ENCODE measurements at places on chromosomes 11 and 22.

GRCh38 chr11:2674658-2675131 is 25.1 kb downstream of the KCNQ1OT1 start:
- DNase-seq, result no peak

GRCh38 chr11:9784602-9785315 is 120.9 kb downstream of the SWAP70 start:
- no peak for DNase-seq

DNA sequence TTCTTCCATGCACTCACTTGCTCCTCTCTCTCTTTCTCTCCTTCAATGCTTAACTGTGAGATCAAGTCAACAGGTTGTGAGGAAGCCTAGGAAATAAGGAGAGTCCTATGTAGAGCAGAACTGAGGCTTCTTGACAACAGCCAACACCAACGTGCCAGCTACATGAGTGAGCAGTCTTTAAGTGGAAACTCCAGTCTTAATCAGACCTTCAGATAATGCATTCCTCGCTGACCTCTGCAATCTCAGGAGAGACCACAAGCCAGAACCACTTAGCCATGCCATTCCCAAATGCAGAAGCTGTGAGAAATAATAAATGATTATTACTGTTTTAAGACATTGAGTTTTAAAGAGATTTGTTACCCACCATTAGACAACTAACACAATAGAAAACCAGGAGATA is 6.1 kb upstream of the TEAD1 start:
- DNase-seq, result no peak

- DNase-seq, result no peak
Measured at GRCh38 chr11:269146-269890, 8.9 kb upstream of the NLRP6 start.

DNA sequence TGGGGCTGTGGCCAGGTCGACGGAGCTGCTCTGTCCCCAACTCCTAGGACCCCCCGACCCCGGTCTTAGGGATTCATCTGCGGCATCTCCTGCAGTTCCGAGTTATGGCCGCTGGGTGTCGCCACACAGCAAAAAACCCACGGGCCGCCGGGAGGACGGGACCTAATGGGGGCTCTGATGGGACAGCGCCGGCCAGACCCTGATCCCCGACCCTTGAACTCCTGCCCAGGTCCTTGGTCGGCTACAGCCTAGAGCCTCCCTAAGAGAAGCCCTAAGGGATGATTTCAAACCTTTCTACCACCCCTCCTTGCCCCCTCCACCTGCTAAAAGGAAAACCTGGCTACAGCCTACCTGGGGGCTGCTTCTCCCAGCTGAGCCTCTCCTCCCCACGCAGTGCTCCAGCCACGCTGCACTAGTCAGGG is 30.8 kb upstream of the LRRC10B start:
- DNase-seq, result no peak

DNA sequence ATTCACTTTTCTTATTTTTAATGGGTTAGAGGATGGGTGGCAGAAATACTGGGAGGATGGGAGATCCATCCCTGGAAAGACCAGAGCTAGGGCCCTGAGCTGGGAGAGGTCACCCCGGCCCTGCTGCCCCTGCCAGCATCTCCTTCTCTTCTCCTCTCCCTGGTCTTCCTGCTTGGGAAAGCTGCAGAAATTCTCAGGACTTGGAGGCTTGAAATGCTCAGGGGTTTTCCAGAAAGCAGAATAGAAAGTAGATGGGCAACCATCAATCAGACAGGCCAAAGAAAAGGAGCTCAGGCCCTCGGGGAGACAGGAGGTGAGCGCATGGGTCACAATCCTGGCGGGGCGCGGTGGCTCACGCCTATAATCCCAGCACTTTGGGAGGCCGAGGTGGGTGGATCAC is 1.5 kb downstream of the APOBEC3H start:
- no peak for DNase-seq

DNA sequence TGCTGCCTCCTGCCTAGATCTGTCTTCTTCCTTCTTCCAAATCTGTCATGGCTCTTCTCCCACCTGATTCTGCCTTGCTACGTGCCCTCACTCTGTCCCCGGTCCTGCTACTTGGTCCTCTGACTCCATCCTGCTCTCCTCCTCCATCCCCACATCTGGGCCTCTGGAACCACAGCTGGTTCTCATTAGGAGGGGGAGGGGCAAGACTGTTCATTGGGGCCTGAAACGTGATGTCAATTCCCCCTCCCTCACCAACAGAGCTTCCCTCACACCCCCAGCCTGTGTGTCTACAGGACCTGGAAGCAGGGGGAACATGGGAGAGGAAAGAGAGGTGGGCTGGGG is 9.1 kb downstream of the DCHS1 start:
- no peak for DNase-seq

DNA sequence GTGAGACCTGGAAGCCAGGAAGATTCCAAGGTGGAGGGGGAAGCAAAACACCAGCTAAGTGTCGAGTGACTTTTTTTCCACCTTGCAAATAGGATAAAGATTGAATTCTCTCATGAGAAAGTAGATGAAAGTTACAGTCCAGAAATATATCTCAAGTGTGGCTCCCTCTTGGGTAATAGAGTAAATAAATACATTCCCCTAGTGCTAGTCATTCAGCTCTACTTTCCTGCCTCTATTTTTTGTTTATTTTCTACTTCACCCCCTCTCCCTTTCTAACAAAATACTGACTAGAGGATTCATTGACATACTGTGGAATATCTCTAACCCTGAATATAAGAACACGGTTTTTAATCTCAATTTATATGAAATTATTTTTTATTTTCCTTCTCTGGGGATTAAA is 19.2 kb upstream of the OOSP4B start:
- no peak for DNase-seq

DNA sequence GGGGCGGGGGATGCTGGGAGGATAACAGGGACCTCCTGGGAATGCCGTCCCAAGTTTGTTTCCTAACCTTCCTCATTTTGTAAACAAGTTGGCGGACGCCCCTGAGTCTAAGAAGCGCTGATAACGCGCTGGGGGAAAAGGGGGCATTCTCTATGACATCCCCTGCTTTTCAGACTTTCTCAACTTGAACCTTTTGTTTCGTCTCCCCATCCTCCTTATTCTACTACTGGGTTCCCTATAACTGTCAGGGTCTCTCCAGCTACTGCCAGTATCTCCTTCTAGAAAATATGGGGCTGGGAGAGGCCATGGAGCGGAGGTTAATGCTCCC is 654 bp downstream of the TMEM86A start:
- DNase-seq, result no peak

DNA sequence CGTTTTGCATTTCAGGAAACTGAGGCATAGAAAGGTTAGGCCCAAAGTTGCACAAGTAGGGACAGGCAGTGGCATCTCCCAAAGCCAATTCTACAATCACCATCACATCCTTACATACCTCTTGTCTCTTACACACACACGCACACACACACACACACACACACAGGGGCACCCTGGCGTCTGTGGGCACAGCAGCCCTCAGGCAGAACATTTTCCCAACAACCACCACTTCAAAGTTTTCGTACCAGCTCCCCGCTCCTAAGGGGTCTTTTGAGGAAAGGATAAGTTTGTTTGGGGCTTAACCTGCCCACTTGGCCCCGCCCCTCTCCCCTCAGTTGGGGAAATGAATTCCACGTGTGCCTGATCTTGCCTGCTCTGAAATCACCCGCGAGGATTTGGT is 14.7 kb upstream of the LRRC32 start:
- DNase-seq, result no peak

DNA sequence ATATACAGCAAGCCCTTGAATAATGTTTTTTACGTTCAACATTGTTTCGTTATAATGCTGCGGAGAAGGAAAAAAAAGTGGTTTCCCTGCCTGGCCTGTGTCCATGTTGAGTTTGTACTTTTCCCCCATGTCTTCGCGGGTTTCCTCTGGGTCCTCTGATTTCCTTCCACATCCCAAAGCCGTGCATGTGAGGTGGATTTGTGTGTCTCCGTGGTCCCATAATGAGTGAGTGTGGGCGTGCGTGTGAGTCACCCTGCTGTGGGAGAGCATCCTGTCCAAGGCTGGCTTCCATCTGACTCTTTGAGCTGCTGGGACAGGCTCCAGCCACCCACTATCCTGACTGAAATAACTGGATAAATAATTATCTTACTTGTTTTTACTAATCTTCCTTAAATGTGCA is 29.6 kb upstream of the SNX19 start:
- no peak for DNase-seq

DNA sequence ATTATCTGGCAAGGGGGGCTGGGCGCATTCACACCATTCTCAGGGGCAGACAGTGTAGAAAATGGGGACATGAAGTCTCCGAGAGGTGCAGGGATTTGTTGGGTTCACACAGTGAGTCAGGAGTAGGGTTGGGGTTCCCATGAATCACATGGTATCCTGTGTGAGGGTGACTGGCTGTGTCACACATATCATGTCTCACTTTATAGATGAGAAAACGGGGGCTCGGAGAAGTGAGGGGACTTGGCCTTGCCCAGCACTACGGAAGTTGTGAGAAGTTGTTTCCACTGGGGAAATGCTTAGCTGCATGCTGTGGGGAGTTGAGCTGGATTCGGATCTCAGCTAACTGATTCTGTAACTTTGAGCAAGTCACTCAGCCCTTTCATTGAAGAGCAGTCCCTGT is 4.2 kb downstream of the GAL3ST3 start:
- DNase-seq, result no peak

GRCh38 chr11:100546714-100547113 is 140.4 kb upstream of the ARHGAP42 start:
- DNase-seq, result no peak

DNA sequence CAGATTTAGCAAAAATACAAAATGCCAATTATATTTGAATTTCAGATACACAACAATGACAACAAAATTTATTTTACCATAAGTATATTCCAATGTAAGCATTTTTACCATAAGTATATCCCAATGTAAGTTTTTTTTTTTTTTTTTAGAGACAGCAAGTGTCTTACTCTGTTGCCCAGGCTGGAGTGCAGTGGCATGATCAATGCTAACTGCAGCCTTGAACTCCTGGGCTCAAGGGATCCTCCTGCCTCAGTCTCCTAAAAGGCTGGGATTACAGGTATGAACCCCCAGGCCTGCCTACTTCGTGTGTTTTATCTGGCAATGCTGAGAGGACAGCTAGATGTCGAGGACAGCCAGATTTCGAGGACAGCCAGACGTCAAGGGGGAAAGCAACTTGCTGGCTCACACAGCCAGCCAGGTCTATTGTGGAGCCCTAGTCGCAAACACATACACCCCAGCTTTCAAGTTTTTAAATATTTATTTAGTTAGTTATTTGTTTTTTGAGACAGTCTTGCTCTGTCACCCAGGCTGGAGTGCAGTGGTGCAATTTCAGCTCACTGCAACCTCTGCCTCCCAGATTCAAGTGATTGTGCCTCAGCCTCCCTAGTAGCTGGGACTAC is 1.1 kb upstream of the SERPING1 start:
- DNase-seq, result no peak

DNA sequence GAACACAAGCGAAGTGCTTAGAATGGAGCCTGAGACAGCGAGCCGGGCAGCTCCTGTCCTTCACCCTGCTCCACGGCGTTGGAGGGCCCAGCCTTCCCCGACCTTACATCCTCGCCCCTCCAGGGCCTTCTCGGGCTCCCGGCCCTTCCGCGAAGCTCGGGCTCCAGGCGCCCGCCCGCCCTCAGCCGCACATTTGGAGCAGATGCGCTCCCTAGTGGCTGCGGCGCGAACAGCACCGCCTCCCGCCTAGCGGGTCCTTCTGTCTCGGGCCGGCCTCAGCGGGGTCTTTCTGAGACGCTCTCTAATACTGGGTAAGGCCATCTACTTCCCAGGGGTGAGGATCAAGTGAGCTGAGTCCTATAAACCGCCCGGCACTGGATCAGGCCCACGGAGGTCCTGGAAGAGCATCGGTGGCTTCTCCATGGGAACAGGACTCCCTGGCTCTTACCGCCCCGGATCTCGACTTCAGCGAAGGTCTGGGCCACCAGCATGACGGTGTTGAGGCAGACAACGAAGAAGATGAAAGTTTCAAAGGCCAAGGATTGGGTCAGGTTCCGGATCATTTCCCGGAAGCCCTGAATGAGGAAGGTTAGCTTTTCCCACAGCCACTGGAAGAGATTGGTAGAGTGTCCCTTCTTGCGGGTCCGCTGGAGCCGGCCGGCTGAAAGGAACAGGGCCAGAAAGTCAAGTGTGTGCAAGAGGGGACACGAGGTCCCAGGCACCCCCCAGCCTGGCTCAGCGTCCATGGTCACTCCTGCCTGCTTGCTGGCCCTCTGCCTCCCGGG is 3.7 kb downstream of the CATSPER1 start:
- DNase-seq, result peak; percentile 23

- DNase-seq, result no peak
Measured at GRCh38 chr11:72451831-72452376, 17.6 kb upstream of the CLPB start.

DNA sequence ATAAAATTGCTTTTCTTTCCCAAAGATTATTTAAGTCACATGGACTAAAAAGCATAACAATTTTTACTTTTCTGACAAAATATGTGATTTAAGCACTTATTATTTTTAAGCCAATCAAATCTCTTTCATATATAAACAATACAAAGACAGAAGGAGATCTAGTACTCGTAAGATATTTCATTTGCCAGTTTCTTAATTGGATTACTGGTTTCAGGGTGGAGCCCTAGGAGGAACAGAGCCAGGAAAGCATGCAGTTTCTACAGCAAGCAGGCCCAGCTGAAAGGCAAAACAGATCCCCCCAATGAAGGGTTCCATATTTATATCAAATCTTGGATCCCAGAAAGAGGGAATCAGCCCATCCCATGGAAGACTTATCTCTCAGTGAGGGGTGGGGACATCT is 177.0 kb downstream of the KIF18A start:
- DNase-seq, result no peak

- DNase-seq, result no peak
Measured at GRCh38 chr11:57476047-57476756, 15.9 kb downstream of the RTN4RL2 start.

DNA sequence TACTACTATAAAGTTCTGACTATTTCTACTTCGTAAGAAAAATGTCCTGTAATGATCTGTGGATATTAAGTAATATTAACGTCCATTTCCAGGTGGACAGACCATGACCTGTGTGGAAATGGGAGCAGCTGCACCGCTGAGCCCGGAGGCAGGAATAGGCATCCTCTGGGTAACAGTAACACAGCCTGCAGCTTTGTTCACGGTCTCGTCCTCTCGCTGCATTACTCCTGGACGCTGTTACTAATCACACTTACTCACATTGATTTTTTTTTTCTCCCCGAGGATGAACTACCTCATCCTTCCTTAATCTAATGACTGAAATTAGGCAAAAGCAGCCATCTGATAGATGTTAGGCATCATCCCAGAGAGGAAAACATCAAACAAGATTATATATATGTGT is 345.7 kb upstream of the NARS2 start:
- DNase-seq, result no peak

GRCh38 chr22:19862619-19863246 is 8.1 kb upstream of the GNB1L start:
- no peak for DNase-seq
